ENCODE measurements at places on chromosomes 5 and 9.

GRCh38 chr9:19371942-19372341 is 8.1 kb downstream of the RPS6 start:
- no peak for DNase-seq

GRCh38 chr5:127518319-127518621 is 830 bp downstream of the PRRC1 start:
- no peak for DNase-seq

DNA sequence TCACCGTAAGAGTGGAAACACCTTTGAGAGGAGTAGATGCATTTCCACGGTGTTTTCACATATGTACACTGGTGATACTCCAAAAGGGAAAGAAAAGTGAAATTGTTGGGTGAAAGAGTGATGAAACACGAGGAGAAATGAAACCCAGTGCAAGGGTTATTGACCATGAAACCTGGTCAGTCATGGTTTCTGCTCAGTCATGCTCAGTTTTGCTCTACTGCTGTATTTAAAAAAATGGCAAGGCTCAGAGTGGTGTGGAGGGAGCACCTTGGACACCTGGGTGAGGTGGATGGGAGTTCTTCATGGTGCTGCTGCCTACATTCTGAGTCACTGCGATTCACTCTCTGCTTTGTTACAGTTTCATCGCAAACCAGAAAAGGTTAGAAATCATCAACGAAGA is 32.3 kb downstream of the NTRK2 start:
- DNase-seq, result no peak

DNA sequence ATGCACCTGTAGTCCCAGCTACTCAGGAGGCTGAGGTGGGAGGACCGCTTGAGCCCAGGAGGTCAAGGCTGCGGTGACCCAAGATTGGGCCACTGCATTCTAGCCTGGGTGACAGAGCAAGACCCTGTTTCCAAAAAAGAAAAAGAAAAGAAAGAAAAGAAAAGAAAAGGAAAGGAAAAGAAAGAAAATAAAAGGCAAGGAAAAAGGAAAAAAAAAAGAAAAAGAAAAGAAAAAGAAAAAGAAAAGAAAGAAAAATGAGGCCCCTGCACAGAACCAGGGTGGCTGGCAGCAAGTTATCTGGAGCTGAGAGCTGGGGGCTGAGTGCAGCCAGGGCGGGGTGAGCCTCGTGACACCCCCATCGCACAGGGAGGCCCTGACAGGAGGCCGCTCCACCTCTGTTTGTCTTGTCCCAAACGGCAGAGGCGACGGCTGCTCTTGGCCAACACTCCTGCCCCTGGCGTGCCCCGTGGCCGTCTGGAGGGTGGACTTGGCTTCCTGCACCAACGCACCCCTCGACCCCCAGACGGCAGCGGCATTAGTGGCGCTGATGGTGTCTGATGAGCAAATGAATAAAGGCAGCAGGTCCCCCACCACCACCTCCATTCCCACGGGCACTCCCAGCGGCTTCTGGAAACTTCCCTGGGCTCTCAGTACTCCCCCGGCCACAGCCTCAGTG is 16.7 kb downstream of the EXD3 start:
- no peak for DNase-seq

GRCh38 chr5:67355120-67355713 is 158.6 kb upstream of the CD180 start:
- DNase-seq, result no peak

DNA sequence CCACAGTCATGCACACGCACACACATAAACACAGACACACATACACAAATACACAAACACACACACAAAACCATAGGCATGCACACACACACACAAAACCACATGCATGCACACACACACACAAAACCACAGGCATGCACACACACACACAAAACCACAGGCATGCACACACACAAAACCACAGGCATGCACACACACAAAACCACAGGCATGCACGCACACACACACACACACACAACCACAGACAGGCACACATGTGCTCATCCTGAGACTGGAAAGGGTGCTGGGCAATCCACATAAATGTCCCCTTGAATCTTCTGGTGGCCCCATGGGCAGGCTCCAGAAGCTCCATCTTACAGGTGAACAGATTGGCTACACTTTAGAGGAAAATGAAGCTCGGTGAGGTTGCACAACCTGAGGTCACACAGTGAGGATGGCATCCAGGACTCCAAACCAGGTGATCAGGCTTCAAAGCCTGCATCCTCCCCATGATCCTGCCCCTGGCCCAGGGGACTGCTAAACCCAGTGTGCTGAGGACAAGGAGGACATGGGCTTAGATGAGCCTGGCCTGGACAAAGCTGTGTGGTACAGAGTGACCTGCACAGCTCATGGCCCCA is 144.8 kb downstream of the GADD45G start:
- DNase-seq, result no peak

DNA sequence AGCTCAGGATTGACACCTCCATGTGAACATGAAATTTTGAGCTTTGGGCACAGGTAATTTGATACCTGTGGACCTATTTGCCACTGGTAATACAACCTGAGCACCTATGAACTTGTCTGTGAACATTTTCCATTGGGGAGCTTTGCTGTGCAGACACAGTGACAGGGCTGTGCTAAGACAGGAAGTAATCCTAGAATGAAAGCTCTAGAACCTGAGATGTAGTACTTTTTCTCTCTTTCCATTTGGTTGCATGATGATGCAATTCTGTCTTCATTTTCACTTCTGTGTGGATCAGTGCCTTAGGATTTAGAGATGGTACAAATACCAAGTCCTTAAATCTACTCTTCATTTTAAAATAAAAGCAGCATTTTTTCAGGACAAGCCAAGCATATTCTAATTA is 216.9 kb downstream of the NR3C1 start:
- DNase-seq, result no peak

- no peak for DNase-seq
These were observed 165.8 kb downstream of the INSYN2B start for GRCh38 chr5:169814522-169814921.
